ENCODE measurements at places on chromosomes 16 and 17.
A peak's percentile ranks its signal among the peaks of the same experiment; 100 is the strongest.

DNA sequence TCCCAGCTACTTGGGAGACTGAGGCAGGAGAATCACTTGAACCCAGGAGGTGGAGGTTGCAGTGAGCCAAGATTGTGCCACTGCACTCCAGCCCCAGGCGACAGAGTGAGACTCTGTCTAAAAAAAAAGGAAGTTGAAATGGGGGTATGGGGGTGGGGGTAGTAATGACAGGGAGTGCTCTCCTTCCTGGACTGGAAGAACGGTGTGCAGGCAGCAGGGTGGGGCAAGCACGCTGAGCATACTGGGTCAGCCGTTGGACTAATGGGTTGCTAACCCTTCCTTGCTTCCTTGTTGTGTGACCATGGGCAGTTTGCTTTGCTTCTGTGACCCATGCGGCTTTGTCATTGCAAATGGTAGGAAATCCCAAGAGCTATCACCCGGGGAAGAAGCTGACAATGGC lies 16.5 kb downstream of the KATNIP start:
- no peak for DNase-seq

DNA sequence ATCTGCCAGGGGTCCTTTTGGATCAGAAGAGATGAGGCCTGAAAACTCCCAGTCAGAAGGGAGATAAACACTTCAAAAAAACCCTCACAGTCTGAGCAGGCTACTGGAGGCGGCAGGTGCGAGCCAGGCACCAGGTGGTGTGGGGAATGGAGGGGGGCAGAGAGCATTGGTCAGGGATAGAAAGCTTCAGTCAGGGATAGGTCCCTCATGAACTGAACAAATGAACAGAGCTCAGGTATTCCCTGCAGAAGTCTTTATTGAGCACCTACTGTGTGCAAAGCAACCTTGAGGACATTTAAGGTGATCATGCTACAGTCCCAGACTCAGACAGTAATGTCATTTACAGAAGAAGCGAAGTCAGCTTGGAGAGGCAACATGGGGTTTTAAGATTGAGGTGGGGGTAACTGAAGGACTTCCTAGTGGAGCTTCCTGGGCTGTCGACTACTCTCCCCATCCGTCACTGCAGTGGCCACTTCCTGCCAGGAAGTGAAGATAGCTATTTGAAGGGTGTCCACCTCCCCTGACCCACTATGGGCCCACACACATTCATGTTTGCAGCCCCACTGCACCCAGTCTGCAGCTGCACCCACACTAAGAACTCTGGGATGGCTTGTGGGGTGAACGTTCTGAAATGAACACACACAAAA lies 3.2 kb downstream of the KIFC3 start:
- no peak for DNase-seq

DNA sequence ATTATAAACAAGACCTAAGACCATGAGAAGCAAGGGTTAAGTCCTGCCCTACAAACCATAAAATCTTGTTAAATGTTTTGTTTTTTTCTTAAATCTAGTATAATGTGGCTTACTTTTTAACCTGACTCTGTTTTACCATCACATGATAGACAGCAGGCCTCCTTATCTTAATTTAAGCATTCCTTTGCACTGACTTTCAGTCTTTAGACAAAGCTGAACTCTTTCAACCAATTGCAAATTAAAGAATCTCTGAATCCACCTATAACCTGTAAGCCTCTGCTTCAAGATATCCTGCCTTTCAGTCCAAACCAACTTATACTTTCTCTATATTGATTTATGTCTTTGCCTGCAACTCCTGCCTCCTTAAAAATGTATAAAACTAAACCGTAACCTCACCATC lies 478.5 kb downstream of the GRIN2A start:
- DNase-seq = no peak

GRCh38 chr16:69179328-69180010 lies 7.5 kb upstream of the SNTB2 start:
- DNase-seq = peak; percentile 83

- no peak for DNase-seq
Observed at GRCh38 chr17:68325961-68326360, 34.7 kb downstream of the ARSG start.

DNA sequence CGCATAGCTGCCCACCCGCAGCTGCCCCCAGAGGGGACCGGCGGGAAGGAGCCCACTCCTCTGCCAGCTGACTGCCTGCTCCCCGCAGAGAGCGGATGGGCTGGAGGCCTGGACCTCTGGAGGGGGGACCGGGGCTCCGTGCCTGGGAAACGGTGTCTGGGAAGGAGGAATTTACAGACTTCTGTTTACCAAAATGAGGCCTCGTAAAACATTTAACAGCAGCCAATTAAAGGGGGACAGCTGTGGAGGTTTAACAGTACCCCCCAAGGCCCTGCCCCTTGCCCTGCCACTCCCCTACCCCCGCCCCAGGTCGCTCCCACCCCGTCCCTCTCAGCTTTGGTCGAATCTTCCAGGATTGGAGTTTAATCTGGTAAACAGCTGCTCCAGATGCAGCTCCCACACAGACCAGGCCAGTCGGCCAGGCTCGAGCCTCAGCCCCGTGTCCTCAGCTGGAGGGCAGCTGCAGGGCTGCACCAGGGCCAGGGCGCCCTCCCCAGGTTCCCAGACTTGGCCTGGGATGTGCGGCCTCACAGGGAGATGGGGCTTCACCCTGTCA lies 41.1 kb downstream of the BAHCC1 start:
- no peak for DNase-seq

GRCh38 chr17:75006653-75007052 lies 5.8 kb upstream of the MRPL58 start:
- DNase-seq = no peak

DNA sequence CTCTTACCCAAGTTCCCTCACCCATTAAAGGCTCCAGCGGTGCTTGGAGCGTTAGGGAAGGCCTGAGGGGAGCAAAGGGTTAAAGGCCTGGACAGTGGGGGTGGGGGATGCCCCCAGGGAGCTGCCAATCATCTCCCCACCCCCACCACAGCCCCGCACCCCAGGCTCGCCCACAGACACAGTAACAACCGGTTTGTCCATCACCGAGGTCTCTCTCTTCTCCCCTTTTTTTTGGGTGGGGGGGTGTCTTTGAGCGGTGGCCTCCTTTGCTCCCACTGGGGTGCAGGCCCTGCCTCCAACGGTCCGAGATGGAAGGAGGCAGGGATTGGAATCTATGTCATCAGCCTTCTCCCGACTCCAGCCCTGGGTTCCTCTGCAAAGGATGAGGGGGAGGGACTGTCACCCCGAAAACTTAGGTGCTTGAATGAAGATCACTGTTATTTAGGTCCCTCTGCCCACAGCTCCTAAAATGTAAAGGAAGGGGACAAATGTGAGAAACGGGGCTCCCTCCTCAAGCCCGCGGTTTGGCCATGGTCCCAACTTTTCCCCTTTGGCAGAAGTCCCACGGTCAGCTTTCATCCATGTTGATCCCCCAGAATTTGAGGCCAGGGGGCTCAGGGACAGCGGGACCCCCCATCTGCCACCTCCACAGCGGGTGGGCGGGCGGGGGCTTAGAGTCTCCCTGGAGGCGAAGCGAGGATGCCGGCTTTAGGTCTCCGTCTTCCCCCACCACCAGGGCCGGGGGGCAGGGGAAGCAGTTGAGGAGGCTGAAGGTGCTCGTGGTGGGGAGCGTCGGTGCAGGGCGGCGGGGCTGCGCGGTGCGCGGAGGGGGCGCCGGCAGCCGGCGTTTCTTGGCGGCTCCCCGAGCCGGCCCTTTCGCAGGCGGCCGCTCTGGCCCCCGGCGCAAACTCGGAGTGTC lies 1.7 kb downstream of the EPOP start:
- no peak for DNase-seq

- no peak for DNase-seq
Observed at GRCh38 chr17:17681187-17681743, at the start of gene RAI1. RAI1 (plus strand) TSS chr17:17681458; CDS start chr17:17792949, 111,491 bp downstream.

DNA sequence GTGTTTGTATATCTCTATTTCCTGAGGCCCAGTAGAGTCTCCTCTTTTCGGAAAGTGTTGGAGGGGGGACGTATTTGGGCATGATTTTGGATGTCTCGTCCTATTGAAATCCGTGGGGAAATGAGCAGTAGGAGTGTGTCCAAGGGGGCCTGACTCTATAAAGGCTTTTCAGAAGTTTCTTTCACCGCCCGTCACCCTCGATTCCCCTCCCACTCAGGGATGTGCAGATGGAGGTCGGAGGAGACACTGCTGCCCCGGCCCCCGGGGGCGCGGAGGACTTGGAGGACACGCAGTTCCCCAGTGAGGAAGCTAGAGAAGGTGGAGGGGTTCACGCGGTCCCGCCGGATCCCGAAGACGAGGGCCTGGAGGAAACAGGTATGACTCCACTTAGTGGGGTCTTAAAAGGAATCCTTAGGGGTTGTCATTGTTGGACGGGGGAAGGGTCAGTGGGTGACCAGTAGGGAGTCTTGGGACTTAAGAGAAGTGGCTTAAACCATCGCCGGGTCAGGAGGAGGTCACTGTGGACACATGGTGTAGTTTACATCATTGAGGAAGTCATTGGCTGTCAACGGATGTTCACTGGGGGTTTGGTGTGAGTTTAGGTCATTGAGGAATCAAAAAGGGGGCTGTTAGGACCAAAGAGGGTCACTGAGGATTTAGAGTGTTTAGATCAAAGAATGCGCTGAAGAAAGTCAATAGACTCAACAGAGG lies 424 bp downstream of the MON1B start:
- DNase-seq = no peak

DNA sequence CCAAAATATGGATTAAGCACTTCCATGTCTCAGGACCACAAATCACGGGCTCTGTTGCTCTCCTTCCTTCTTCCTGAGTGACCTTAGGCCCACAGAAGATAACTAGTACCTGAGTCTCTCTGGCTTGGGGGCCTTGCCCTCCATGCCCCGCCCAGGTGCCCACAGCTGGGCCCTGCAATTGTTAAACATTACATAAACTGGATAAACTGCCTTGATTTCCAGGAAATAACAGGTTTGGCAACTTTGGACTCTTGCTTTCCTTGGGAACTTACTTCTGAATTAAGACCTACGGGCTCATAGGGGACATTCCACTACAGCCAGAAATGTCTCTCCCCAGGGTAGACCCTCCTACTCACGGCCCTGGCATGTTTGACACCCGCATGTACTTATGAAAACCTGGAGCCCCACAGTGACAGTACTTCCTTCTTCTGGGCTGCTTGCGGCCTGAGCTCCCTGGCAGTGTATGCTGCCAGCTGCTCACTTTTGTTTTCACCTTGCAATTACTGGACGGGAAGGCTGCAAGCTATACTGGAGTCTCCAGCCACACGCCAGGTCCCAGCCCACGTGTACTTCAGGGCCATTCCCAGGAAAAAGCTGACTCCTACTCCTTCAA lies 2.3 kb upstream of the UBALD2 start:
- DNase-seq = no peak

GRCh38 chr17:82837586-82838320 lies 2.1 kb downstream of the ZNF750 start:
- DNase-seq = no peak

GRCh38 chr17:58096892-58097291 lies 13.7 kb downstream of the DYNLL2 start:
- no peak for DNase-seq

DNA sequence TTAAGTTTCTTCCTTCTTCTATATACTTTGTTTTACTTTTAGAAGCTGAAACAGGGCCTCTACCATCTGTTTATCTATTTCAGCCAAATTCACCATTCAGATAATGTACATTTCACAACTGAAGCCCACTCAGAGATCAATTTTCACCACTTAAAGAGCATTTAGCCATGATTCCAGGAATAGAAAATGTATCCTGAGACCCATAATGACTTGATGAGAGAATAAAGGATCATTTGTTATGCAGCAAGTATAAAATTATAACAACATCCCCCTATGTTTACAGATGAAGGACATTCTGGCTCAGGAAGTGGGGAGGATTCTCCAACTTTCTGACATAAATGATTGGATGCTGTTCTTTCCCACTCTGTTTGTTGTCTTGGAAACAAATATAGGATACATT lies 962.1 kb upstream of the EEF2KMT start:
- no peak for DNase-seq

DNA sequence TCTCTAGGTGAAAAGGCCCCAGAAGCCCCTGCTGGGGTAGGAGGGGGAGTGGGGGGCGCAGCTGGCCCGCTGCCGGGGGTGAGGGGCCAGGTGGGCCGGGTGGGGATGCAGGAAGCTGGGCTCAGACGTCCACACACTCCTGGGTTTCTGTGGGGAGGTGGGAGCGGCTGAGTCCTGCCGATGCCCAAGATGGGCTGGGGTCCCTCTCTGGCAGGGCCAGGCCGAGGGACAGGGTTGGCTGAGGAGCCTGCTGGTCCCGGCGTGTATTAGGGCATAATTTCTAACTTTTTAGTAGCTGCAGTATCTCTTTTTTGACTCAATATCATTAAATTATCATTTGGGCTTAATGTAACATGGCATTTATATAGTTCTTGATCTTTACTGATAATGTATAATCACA lies 121.4 kb upstream of the CORO6 start:
- no peak for DNase-seq

DNA sequence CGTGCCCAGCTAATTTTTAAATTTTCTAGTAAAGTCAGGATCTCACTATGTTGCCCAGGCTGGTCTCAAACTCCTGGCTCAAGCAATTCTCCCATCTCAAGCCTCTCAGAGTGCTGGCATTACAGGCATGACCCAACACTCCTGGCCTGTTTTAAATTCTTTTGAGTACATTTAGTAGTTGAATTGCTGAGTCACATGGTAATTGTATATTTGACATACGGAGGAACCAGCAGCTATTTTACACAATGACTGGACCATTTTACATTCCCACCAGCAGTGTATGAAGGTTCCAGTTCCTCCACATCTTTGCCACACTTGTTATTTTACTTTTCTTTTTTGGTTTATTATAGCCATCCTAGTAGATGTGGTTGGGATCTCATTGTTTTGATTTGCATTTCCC lies 43.6 kb downstream of the RHOT1 start:
- DNase-seq = no peak

- no peak for DNase-seq
Observed at GRCh38 chr16:2799859-2800226, 1.6 kb downstream of the PRSS41 start.

DNA sequence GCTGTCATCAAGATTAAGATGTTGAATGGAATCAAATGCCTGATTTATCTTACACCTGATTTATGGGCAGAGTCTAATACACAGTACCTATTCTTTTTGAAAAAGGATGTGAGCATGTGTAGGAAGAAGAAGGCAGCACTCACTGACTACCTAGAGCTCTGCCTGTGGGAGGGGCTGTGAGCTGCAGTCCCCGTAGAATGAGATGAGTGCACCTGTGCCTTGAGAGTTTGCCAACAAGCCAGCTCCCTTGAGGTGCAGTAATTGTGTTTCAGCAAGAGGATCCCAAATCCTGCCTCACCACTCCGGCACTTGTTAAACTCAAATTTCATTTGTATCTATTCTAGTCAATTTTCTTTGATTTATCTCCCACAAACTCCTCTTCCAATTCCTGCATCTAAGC lies 46.0 kb downstream of the CDH11 start:
- no peak for DNase-seq

- DNase-seq = no peak
Observed at GRCh38 chr17:16980813-16981731, 9.2 kb upstream of the TNFRSF13B start.

GRCh38 chr16:76535-77272 lies 1.3 kb upstream of the MPG start:
- no peak for DNase-seq
